ENCODE measurements at places on chromosomes 16 and 17.
A peak's percentile ranks its signal among the peaks of the same experiment; 100 is the strongest.

GRCh38 chr16:3664187-3664896 lies 9.9 kb downstream of the DNASE1 start:
- no peak for DNase-seq

- DNase-seq: no peak
Measured at GRCh38 chr16:85825326-85825725, 25.8 kb downstream of the COX4I1 start.

DNA sequence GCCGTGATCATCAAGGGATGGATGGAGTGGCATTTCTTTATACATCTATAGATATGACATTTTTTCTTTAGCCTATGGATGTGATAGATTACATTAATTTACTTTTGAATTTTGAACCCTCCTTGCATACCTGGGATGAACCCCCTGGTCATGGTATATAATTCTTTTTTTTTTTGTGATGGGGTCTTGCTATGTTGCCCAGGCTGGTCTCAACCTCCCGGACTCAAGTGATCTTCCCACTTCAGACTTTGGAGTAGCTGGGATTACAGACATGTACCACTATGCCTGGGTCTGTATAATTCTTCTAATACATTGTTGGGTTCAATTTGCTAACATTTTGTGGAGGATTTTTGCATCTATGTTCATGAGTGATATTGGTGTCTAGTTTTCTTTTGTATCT lies 1.7 kb upstream of the TNS4 start:
- no peak for DNase-seq

- no peak for DNase-seq
Measured at GRCh38 chr17:9367156-9367555, 208.5 kb downstream of the STX8 start.

- DNase-seq: no peak
Measured at GRCh38 chr17:59366773-59367656, 35.6 kb downstream of the YPEL2 start.

- DNase-seq: no peak
Measured at GRCh38 chr16:59212492-59213024, 478.4 kb upstream of the GOT2 start.

GRCh38 chr17:63431939-63432804 lies 13.9 kb downstream of the CYB561 start:
- no peak for DNase-seq

GRCh38 chr17:31156326-31156725 lies 61.5 kb downstream of the NF1 start:
- DNase-seq: no peak

- no peak for DNase-seq
Measured at GRCh38 chr17:15462976-15463772, 4.2 kb downstream of the CDRT4 start.

GRCh38 chr17:49000943-49001342 lies 3.8 kb downstream of the IGF2BP1 start:
- no peak for DNase-seq

- DNase-seq: no peak
Measured at GRCh38 chr16:66346221-66346620, 20.3 kb upstream of the CDH5 start.

DNA sequence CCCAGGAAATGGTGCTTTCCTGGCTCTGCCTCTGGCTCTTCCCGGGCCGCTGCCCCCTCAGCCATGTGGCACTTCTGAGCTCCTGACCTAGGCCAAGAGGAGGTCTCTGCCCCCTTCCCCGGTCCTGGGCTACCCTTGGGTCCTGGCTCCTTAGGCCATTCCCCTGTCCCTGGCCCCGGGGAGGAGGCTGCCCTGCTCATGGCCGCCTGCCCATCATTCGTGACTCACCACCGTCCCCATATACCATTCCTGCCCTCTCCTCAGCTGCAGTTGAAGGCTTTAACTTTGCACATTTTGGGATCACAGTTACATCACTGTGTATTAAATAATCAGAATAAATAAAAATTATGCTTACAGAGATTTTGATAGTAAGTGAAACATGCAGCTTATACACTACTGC lies 69.0 kb downstream of the GRIN2A start:
- DNase-seq: no peak

DNA sequence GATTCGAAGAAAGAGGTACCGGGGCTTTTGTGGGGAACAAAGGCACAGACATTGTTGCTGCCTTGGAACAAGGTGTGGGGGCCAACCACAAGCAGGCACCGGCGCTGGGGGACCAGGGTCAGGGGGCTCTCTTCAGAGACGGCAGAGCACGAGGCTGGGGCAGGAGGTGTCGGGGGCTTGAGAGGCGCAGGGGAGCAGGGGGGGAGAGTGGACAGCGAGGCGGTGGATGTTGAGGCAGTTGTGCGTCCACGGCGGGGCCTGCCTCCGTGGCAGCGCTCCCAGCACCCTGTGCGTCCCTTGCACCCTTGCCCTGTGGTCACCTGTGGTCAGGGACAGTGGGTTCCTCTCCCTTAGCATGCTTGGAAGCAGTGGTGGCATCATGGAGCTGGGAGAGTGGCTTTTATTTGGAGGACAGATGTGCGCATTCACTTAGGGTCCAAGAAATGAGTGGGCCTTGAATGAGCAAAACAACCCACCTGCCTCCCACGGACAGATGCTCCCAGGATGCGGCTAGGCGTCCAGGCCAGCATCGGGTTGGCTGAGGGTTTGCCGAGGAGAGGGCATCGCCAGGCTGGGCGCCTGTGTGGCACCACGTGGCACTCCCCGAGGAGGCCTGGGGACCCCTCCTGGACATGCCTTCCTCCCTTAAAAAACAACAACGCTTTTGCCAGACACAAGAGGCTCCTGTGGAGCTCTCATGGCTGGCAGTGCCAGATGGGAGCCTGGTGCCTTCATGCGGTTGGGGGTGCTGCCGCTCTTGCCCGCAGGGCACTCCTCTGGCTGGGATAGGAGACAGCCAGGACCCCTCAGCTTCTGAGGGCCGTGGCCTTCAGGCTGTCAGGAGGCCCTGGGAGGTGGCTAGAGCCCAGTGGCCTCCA lies 113.0 kb downstream of the BANP start:
- DNase-seq: no peak

GRCh38 chr16:81168406-81168805 lies 70.1 kb upstream of the BCO1 start:
- DNase-seq: no peak

- DNase-seq: no peak
Measured at GRCh38 chr17:65345261-65346005, 208.3 kb downstream of the RGS9 start.

GRCh38 chr17:1434150-1434549 lies 21.9 kb downstream of the CRK start:
- DNase-seq: no peak

DNA sequence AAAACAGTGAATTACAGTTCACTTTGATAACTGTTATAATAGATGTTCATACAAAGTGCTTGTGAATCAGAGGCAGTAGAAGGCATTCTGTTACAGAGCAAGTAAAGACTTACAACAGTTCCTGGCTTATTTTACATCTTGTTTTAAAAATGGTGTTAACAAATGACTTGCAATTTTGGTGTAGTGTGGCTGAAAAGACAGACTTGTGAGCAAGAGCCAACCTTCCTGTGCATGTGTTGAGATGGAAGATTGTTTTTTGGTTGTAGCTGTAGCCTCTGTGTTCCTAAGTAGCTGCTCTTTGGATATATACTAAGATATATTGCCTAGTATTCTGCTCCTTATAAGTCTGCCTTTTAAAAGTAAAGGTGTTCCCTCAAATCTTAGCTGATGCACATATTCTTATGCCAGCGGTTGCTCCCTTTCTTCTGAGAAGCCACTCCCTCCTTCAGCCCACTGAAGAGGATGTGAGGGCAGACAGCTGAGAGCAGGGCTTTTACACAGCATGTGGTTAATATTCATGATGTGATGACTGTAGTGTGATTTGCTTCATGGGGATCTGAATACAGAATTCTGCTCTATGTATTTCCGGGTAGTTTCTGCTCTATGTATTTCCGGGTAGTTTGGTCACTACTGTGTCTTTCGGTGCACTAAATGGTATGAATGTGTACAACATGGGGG lies 182.3 kb downstream of the PHKB start:
- DNase-seq: no peak

GRCh38 chr16:14354561-14355351 lies 275.3 kb downstream of the PARN start:
- DNase-seq: no peak

DNA sequence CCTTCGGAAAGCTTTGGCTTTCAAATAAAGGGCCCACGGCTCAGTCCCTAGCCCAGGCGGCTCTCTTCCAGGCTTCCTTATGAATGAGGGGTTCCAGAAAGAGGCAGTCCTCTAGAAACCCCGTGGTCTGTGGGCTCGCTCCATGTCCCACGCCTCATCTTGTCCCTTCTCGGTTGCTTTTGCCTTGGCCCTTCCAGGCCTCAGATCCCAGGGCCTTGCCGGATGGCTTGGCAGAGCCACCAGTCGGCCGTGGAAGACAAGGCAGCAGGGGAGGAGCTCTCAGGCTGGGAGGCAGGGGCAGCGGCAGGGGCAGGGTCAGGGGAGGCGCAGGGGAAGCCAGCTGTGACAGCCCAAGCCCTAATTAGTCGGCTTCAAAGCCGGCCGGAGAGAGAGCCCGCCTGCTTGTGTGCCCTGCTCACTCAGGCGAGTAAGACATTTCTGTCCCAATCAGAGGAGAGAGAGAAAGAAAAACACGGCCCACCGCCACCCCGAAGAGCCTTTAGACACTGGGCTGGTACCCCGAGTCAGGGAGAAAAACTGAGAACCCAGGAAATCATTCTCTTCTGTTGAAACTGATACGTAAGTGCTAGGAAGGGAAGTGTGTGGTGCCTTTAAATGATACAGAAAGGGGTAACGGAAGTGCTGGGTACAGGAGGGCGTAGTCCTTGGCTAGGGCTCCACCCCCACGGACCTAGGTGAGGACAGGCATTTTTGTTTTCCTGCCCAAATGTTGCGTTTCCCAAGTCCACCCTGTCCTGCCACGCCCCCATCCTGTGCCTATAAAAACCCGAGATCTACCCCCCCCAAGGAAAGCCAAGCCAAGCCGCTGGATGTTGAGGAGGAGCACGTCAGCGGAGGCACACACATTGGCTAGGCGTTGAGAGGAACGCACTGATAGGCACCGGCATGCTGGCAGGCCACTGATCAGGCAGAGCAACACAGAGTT lies 27.8 kb upstream of the MEIOC start:
- no peak for DNase-seq

DNA sequence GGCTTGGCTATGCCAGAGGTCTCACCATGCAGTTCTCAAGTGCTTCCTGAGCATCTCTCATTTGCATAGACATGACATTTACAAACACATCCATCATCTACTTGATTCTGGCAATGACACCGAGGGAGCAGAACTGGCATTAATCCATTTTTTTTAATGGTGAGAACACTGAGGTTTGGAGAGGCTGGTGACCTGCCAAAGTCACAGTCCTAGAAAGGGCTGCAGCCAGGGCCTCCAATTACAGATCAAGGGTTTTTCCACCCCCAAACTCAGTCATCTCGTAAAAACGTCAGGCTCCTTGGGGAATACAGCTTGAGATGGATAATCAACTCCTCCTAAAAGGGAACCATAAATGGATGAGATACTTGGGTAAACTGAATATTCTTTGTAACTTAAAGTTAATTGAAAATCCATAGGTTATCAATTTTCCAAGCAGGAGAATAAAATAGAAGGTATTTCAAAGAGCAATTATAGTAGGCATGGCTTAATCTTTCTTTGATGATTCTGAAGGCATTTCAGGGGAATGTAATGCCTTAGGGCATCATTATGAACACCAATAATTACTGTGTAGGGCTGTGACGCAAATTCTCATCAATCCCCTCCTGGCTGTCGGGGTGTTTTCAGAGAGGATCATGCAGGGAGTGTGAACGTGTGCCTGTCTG lies 9.4 kb upstream of the MEOX1 start:
- DNase-seq: no peak

DNA sequence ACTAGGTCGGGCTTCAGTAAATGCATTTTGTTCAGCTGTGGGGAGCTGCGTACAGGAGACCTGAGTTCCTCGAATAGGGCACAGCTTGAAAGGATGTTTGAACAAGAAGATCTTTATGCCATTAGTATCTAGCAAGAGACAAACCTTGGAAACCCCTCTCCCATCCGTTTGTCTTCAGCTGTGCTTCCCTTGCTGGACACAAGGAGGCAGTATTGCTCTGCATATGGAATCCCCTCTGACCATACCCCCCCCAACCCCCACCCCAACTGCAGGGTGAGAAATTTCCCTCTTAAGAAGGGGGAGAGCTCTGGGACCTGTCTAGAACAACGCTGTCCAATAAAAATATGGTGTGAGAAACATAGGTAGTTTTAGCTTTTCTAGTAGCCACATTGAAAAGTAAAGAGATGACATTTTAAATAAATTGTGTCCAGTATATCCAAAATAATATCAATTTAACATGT lies 1.6 kb downstream of the MRM1 start:
- DNase-seq: peak; percentile 26

- DNase-seq: no peak
Measured at GRCh38 chr17:56880133-56880532, 33.7 kb downstream of the TRIM25 start.

DNA sequence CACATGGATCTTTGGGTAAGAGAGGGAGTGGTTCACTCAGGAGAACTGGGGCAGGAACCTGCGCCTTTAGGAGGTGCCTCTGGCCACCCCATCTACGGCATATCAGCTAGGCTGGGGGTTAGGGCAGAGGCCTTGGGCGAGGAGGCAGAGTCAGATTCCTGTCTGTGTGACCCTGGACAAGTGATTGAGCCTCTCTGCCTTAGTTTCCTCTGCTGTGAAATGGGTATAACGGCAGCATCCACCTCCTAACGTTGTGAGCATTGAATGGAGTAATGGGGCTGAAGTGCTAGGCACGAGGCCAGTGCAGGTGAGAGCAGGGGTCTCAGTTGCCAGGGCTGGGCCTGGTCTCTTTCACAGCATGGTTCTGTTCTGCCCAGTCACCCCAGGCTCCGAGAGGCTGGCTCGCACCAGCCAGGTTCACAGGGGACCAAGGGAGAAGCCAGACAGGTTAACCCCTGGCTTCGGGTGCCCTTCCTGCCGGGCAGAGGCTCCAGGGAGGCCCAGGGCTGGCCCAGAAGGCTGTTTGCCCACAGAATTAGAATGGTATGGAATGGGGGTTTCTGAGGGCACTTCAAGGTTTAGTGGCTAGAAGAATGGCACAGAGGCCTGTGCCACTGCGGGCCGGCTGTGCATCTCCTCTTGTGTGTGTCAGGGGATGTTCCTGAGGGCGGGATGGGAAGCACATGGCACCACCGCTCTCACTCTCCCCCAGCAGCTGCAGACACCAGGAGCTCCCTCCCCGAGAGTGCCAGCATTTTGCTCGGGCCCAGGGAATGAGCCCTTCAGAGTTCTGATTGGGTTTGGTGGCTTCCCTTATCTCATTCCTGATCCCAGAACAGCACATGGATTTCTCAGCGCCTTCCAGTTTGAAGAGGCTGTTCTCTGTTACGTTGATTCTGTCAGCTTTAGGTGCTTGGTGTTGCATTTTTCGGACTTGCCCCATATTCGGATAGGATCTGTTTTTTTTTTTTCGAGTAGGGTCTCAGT lies 23.8 kb downstream of the UNC13D start:
- no peak for DNase-seq
